Bronchus fibroblast of lung (primary cell): ENCODE measurements at places on chromosomes 12 and 14. TPM values are rescaled to one million over a fixed set of nuclear protein-coding genes. Genes with fewer than 3 reads are reported as not detected.

Gene NTS
- not detected in 2 replicates for total RNA-seq

Gene SLC17A8
- not detected in 2 replicates for total RNA-seq

Gene HVCN1
- total RNA-seq, result 4.9 and 9.6 TPM in 2 replicates

Gene NID2
- total RNA-seq, result 85.0 and 94.7 TPM in 2 replicates

Gene ABCD2
- total RNA-seq, result 0.15 and 0.17 TPM in 2 replicates

Gene TAS2R7
- total RNA-seq, result not detected in 2 replicates

Gene AICDA
- total RNA-seq, result not detected in 2 replicates

Gene FAM177A1
- 23.0 and 28.7 TPM in 2 replicates for total RNA-seq

Gene ANKRD33
- total RNA-seq, result under 0.01 TPM in 1 of 2 replicates, not detected in the other

Gene ERBB3
- total RNA-seq, result 0.17 and 0.45 TPM in 2 replicates

Gene SCNN1A
- total RNA-seq, result 0.67 and 1.0 TPM in 2 replicates

Gene PLXNC1
- 0.84 and 0.89 TPM in 2 replicates for total RNA-seq

Gene AVPR1A
- not detected in 2 replicates for total RNA-seq

Gene RBP5
- total RNA-seq, result not detected in 2 replicates

Gene PRH2
- 0.30 TPM in 1 of 2 replicates, not detected in the other for total RNA-seq

Gene PLCZ1
- total RNA-seq, result not detected in 2 replicates

Gene AQP6
- not detected in 2 replicates for total RNA-seq

Gene C12orf50
- not detected in 2 replicates for total RNA-seq

Gene ATP6V1D
- total RNA-seq, result 76.3 and 93.6 TPM in 2 replicates

Gene FBLN5
- 138 and 153 TPM in 2 replicates for total RNA-seq

Gene NPFF
- not detected in 2 replicates for total RNA-seq

Gene SPIC
- not detected in 2 replicates for total RNA-seq

Gene WNT1
- not detected in 2 replicates for total RNA-seq

Gene TMEM63C
- total RNA-seq, result not detected in 2 replicates

Gene SPRYD3
- 24.7 and 27.1 TPM in 2 replicates for total RNA-seq

Gene SMIM41
- 0.17 TPM in 1 of 2 replicates, not detected in the other for total RNA-seq

Gene TMEM106C
- 82.0 and 84.1 TPM in 2 replicates for total RNA-seq

Gene IFNG-AS1
- total RNA-seq, result not detected in 2 replicates

Gene PZP
- not detected in 2 replicates for total RNA-seq

Gene ARMH4
- 0.74 and 1.0 TPM in 2 replicates for total RNA-seq

Gene RNASE7
- total RNA-seq, result not detected in 2 replicates

Gene NELL2
- 1.5 TPM in 1 of 2 replicates, not detected in the other for total RNA-seq

Gene TMEM233
- not detected in 2 replicates for total RNA-seq

Gene ATXN7L3B
- total RNA-seq, result 17.1 and 17.8 TPM in 2 replicates

Gene RERG
- 0.15 and 0.17 TPM in 2 replicates for total RNA-seq

Gene RIMBP2
- not detected in 2 replicates for total RNA-seq

Gene FGFR1OP2
- 21.9 and 31.8 TPM in 2 replicates for total RNA-seq

Gene FOXM1
- total RNA-seq, result 66.9 and 71.1 TPM in 2 replicates

Gene IQSEC3
- not detected in 2 replicates for total RNA-seq

Gene ACSS3
- total RNA-seq, result 8.9 and 12.9 TPM in 2 replicates

Gene KRT78
- not detected in 2 replicates for total RNA-seq

Gene TOMM20L
- not detected in 2 replicates for total RNA-seq

Gene OR6C6
- total RNA-seq, result not detected in 2 replicates

Gene FAM181A
- not detected in 2 replicates for total RNA-seq

Gene RBM23
- 61.4 and 61.8 TPM in 2 replicates for total RNA-seq

Gene DHRS2
- not detected in 2 replicates for total RNA-seq

Gene CLEC2D
- total RNA-seq, result 0.50 and 0.59 TPM in 2 replicates

Gene HOXC11
- total RNA-seq, result not detected in 2 replicates

Gene CFAP73
- total RNA-seq, result not detected in 2 replicates

Gene FZD10
- not detected in 2 replicates for total RNA-seq

Gene CLEC4A
- total RNA-seq, result not detected in 2 replicates

Gene AQP2
- total RNA-seq, result not detected in 2 replicates

Gene TCL1B
- total RNA-seq, result not detected in 2 replicates

Gene KLHL33
- total RNA-seq, result 0.30 and 0.50 TPM in 2 replicates

Gene ACVRL1
- 11.3 and 20.2 TPM in 2 replicates for total RNA-seq

Gene ATP5F1B
- total RNA-seq, result 585 and 663 TPM in 2 replicates
